ENCODE measurements at places on chromosomes 2 and 18.

DNA sequence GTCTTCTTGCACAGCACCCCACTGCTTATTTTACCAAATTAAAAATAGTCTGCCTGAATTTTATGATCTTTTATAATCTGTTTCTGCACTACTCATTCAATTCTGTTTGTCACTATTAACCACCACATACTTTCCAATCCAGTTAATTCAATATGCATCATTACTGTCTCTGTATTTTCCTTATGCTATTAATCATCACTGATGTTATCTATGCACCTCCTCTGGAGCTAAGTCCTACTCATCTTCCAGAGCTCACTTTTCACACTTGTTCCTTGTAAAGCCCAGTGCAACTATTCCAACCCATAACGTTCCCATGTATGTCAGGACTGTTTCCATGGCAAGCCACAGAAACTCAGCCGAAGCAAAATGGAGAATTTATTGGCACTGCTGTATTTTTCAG is 713.6 kb downstream of the PLCL1 start:
- no peaks in the 10 kb centered on the region for H3K36me3 ChIP-seq
- DNase-seq: no peak
- H3K4me1 ChIP-seq: no peaks in the 10 kb centered on the region

DNA sequence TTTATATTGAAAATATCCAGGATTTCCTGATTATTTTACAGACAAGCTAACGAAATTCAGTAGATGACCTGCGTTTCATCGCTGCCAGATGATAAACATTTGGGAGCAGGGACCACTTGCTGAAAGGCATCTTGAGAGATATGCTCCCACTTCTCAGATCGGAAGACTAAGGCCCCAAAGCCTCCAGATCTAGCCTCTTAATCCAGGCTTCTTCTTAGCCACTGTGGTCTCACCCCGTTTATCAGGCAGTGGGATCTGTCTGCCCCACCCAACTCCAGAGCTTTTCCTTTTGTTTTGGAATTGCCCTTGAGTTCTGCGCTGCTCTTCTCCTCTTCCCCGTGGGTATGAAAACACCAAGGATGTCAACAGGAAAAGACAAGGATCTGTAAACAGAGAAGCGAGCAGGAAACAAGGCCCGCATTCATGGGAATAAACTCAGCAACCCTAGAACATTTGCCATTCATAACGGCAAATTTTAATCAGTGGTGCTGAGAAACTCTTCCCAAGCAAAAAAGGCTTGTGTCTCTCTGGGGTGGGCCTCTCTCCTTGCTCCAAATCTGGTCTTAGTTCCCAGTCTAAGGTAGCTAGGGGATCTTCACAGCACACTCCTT is 21.4 kb downstream of the MYL12B start:
- no peaks in the 10 kb centered on the region for H3K27me3 ChIP-seq
- peaks cover 1% of the 10 kb centered on the region for H3K4me1 ChIP-seq
- DNase-seq: no peak
- H3K36me3 ChIP-seq: peaks cover 8% of the 10 kb centered on the region
- H3K27ac ChIP-seq: no peak overlapping the region

DNA sequence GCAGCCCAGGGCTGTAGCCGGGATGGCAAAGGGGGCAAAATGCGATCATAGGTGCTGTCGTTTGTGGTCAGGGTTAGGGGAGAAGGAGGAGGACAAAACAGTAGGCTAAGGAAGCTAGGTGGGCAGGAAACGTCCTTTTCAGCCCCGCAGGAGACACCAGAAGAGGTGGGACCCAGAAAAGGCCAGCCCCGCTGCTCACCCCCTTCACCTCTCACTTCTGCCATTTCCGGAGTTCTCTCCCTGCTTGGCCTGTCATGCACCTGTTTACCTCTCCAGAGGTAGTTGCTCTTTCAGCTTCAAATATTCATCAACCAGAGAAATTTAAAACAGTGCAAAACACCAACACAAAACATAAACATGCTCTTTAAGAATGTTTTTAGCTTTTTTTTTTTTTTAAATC is 849 bp downstream of the AQP4 start:
- H3K27ac ChIP-seq: no peak overlapping the region
- no peak overlapping the region for H3K4me3 ChIP-seq
- no peaks in the 10 kb centered on the region for H3K4me1 ChIP-seq
- H3K27me3 ChIP-seq: peaks cover 9% of the 10 kb centered on the region
- H3K36me3 ChIP-seq: no peaks in the 10 kb centered on the region

DNA sequence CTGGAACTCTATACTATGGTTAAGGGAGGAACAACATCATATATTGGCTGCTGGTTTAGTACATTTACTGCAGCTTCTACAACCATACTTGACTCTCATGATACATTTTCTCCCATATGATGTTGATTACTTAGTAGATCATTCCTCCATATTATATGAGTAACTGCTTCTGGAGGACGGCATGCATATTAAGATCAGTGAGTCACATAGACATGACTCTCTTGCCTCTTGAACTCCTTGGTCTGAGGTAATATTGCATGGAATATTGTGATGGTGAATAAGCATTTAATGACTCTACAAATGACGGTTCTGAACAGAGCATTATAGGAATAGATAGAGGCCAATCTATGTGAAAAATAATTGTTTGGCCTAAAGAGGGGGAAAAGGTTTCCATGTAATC is 418.8 kb upstream of the SPHKAP start:
- DNase-seq: no peak
- H3K36me3 ChIP-seq: no peaks in the 10 kb centered on the region
- H3K27ac ChIP-seq: no peak overlapping the region
- no peaks in the 10 kb centered on the region for H3K27me3 ChIP-seq
- H3K4me3 ChIP-seq: no peak overlapping the region
- H3K4me1 ChIP-seq: no peaks in the 10 kb centered on the region

GRCh38 chr2:207040696-207041095 is 101.4 kb downstream of the CPO start:
- H3K27ac ChIP-seq: no peak overlapping the region
- peaks cover 17% of the 10 kb centered on the region for H3K27me3 ChIP-seq
- H3K4me1 ChIP-seq: no peaks in the 10 kb centered on the region
- H3K4me3 ChIP-seq: no peak overlapping the region
